Esophagus squamous epithelium (tissue), 5 donors: ENCODE measurements at places on chromosomes 16 and 17.

- DNase-seq: no peak
Observed at GRCh38 chr17:8463099-8463498, 27.4 kb downstream of the NDEL1 start.

GRCh38 chr17:5950878-5951277, 119.3 kb upstream of the WSCD1 start:
- DNase-seq: no peak

DNA sequence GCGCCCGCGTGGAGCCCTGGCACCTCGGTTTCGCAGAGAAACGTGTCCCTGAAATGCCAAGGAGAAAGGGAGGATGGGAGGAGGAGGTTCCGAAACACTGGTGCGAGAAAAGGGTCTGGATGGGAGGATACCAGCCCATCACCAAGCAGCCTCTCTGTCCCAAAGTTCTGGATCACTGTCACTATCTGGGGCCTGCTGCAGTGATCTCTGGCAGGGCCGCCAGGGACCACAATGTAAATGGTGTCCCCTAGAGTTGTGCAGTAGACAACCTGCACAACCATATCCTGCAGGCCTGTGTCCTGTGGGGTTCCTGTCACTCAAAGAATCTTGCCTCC, 229.3 kb downstream of the C16orf78 start:
- no peak for DNase-seq

GRCh38 chr17:75090871-75091854, 3.4 kb downstream of the SLC16A5 start:
- no peak for DNase-seq

- no peak for DNase-seq
Observed at GRCh38 chr16:17287166-17287800, 183.5 kb downstream of the XYLT1 start.

DNA sequence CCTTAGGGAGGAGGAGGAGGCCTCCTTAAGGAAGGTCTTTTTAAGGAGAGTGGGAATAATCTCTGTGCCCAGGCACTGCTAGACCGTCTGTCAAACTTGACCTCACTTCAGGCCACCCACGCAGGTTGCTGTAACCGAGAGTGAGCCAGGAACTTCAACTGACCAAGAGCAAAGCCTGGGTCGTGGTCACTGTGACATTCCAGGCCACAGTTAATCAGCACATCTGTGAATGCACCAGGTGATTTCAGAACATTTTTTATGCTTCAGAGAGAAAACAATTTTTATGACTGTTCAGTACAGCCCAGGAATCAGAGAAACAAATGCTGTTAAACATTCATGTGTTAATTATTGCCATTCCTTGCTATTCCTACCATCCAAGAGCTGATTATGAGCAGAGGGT, 226.6 kb upstream of the ASIC2 start:
- no peak for DNase-seq

DNA sequence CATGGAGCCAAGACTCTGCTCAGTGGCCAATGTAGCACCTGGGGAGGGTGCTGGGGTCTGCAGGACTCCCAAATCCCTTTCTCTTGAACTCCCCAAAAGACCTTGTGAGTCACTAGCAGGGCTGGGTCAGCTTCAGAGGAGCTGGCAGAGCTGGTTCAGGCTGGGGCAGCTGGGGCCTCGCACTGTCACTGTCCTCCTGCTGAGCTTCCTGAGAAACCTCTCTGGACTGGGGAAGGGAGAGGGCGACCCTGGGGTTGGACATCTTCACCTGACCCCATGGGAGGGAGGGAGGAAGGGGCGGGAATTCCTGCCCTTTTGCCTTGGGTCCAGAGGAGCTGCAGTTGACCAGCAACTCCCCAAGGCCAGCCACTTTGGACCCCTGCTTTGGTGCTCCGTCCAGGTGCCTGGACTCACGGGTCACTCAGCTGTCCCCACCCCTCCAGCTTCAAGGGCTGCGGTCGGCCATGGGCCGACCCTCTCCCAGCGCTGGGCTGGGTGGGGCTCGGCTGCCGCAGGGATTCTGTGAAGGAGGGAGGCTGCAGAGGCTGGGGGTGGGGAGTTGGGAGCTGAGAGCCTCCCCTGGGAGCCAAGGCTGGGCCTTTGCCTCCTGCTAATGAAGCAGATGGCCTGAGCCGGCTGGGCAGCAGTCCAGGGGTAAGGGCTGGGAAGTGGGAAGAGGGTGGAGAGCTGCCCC, 9.2 kb downstream of the FMNL1 start:
- DNase-seq: no peak

GRCh38 chr17:73912373-73912746, 268.1 kb upstream of the SDK2 start:
- DNase-seq: no peak

DNA sequence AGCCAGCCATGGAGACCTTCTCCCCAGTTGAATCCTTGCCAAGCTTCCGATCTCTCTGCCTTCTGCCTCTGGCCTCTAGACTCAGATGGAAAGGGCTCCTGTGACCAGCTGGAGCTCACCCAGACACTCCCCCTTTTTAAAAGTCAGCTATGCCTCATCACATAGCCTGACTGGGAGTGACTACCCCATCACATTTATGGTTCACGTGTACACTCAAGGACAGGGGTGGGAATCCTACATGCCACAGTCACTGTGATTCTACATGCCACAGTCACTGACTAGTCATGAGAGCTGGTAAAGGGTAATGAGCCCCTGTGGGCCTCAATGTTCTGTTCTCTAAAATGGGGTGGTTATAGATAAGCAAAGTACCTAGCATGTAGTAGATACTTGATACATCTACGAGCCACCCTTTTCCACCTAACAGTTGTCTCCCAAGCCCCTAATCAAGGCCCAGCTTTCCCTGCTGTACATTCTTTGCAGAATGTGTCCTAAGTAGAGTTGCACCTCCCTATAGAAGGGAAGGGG, 85.1 kb downstream of the RGS9 start:
- DNase-seq: no peak

GRCh38 chr17:67629971-67630320, 87.8 kb upstream of the NOL11 start:
- no peak for DNase-seq

DNA sequence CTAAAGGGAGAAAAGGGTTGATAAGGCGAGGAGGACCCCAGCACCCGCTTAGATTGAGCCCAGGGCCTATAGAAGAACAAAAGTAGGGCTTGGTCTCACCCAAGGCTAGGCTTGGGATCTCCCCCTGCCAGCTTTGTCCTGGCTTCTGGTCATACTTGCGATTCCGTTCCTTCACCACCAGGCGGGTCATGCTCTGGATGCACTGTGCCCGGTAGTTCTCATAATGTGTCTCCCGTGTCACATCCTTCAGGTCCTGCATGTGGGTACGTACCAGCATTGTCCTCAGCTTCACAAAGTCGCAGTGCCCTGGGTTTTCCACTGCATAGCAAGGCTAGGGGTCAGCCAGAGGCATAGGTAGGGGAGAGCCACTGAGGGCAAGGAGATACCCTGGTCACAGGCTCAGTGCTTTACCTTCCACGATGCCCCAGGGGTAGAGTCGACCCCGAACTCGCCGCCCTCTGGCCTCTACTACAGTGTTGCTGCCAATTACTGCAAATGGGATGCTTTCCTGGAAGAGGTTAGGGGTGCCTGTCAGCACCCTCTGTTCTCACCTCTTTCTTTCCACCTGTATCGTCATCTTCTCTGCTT, 6.5 kb upstream of the MTMR4 start:
- DNase-seq: no peak

- DNase-seq: no peak
Observed at GRCh38 chr16:8179615-8180014, 410.7 kb downstream of the TMEM114 start.

DNA sequence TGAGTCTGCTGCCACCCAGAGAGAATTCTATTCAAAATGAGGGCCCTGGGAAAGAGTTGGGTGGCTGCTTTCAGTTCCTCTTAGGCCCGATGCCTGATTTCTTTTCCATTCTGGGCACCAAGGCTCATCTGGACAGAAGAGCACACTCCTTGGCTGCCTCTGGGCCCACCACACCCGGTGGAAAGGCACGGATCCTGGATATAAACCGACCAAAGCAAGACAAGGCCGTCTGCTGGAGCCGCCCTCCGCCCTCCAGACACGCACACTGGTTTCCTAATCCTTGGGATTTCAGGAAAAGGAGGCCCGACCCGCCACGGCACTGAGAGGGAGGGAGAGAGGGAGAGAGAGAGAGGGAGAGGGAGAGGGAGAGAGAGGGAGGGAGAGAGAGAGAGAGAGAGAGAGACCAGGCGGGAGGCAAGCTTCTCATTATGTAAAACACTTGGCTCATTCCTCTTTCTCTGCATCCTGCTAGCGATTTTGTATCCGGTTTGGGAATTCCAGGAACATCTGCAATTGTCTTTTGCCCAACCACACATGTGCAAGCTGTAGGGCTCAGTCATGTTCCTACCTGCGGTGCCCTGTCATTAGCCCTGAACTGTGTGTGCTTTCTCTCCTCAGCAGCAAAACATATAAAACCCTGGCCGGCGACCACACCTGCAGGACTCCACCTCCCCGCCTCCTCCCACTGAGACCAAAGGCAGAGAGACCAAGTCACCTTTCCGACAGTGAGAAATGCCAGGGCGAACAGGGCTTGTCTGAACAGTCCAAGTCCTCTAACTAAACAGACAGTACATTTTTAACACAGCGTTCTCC, 347.2 kb downstream of the SOX9 start:
- DNase-seq: no peak

DNA sequence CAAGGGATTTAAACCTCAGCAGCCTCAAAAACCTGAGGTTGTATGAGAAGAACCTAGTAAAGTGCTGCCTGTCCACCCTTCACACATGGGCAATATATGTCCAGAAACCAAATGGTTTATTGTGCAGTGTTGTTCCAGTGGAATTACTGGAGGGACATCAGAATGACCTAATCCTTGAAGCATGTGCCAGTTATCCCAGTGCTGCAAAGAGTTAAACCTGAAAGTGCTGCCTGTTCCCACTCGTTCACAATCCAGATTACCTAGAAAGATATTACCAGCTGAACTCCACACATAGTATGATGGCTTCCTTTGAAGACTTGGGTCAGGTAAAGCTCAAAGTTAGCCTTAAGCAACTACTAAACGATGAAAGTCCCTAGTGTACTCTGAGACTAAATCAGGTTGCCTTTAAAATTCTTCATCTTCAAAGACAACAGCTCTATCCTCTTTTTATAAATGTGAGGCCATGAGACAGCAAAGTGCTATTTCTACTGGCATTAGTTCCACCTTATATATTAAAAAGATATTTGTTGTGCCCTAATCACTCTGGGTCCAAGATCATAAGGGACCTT, 133.1 kb downstream of the SNX11 start:
- no peak for DNase-seq

DNA sequence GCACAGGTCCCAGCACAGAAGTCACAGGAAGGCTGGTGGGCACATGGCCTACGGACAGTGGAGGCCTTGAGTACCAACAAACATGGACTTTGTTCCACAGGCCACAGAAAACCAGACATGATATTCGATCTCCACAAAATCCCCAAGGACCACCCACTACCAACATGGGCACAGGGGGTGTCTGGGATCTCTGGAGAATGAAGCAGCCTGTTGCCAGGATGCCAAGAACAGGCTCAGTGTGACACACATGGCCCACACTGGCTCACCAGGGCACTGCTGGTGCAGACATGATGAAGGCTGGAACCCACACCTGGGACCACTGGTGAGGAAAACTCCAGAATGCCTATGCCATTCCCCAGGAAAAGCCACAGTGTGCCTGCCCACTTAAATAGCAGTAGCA, 120.2 kb downstream of the C16orf78 start:
- DNase-seq: no peak

GRCh38 chr17:54085020-54085419, 262.3 kb downstream of the KIF2B start:
- DNase-seq: no peak

DNA sequence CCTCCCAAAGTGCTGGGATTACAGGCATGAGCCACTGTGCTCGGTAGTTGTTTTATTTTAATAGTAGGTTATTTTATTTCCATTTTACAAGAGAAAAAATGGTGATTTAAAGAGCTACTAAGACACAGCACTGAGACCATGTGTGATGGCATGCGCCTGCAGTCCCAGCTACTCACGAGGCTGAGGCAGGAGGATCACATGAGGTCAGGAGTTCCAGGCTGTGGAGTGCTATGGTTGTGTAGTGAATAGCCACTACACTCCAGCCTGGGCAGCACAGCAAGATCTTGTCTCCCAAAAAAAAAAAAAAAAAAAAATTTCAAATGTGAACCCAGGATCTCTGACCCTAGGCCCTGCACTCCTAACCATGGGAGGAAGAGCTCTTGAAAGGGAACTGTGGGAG, 3.7 kb downstream of the SERPINF1 start:
- DNase-seq: no peak

- DNase-seq: no peak
Observed at GRCh38 chr17:7977039-7977438, 25.4 kb upstream of the GUCY2D start.

DNA sequence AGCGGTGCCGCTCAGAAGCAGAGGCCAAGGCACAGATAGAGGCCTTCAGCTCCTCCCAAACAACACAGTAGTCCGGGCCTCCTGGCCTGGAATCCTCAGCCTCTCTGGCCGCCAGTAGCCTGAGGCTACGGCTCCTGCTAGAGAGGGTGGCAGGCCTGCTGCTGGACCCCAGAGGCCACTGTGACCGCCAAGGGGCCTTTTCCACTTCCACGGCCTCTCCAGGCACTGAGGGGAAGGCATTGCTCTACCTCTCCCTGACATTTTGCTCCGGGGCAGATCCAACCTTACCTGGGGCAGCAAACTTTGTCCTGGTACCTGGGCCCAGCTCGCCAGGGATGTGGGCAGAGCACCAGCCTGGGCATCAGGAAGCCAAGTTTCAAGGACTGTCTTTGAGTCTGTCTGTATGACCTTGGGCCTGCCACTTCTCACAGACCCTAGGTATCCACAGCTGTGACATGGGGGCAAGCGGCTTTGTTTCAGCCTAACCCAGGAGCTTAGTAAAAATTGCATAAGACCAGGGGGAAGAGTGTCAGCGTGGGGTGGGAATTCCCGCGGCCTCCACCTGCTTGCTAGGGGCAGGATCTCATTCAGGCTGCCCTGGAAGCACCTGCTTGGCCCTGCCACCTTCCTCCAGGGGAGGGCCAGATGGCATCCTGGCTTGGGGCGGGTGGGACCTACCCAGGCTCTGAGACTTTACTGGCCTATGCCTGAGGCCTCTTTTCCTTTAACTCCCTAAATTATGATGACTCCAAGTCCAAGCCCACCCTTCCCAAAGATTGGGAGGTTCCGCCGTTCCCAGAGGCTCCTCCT, 33.2 kb downstream of the ADGRG5 start:
- no peak for DNase-seq

DNA sequence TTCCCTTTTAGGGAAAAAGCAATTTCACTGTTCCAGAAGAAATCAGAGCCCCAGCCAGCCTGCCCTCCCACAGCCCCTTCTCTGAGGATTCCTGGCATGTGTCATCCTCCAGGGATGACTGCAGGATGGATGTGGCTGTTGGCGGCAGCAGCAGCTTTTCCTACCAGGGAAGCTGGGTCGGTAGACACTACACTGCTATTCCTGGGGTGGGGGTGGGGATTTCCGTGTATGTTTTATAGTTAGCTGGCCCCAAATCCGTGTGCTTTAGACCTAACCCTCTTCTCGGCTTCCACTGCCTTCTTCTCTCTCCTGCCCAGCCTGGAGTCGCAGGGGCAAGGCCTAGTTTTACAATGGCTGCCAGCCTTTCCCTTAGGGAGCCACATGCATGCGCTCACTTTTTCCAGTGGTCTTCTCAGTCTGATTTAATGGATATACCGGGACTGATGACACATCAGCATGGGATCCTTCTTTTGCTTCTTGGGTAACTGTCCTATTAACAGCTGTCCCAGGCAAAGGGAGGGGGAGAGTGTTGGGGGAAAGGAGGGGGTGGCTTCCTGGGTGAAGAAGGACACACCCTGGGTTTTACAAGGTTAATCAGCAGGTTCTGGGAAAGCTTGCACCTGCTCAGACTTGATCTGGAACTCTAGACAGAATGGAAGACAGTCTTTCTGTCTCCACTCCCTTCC, 2.7 kb upstream of the NFE2L1 start:
- DNase-seq: no peak
